ENCODE measurements at places on chromosomes 1 and 21.

GRCh38 chr1:238457610-238458009 lies 566.9 kb upstream of the ZP4 start:
- DNase-seq: no peak

DNA sequence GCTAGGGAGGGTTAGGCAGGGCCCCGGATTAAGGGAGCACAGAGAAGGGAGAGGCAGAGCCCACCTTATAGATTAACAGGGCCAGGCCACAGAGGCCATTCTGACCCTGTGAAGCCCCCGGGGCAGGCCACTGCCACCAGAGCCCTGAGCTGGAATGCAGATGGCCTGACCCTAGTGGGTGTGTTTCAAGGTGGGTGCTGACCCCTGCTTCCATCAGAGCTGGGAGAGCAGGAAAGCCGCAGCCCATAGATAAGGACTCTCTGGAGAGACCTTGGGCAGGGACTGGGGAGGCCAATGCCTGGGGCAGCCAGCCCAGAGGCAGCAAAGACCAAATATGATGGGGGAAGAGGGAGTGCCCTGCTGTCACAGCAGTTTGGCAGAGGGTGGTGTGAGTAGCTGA lies 35.9 kb downstream of the NCMAP start:
- no peak for DNase-seq

DNA sequence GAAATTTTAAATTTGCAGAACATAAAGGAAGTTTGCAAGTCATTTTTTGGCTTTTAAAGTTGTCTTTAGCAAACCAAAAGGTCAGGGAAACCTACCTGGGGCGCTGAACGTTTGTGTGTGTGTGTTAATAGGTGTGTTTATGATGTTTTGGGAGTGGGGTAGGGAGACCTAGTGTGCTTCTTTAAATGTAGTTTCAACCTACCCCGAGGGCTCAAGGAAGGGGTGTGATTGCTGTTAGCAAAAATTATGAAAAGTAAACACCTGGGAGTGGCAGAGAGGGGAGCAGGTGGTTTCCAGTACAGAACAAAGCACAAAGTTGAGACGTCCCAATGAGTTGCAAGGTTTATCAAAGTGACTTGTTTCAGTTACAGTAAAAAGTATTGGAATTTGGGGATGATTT lies 58.7 kb upstream of the WDR26 start:
- DNase-seq: no peak

GRCh38 chr1:100462326-100463025 lies 75.5 kb upstream of the GPR88 start:
- DNase-seq: no peak

DNA sequence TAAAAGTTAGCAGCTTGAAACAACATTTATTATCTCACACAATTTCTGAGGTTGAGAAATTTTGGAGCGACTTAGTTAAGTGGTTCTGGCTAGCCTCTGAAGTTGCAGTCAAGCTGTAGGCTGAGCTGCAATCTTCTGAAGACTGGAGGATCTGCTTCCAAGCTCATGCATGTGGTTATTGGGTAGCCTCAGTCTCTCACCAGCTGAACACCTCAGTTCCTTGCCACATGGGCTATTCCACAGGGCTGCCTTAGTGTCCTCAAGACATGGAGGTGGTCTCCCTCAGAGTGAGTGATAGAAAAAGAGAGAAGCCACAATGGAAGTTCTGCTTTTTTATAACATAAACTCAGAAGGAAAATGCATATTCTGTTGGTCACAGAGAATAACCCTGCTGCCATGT lies 92.0 kb upstream of the CAMK1G start:
- no peak for DNase-seq

GRCh38 chr1:40978886-40979240 lies 633 bp upstream of the CTPS1 start:
- no peak for DNase-seq

GRCh38 chr1:42807056-42807668 lies 9.8 kb upstream of the ERMAP start:
- DNase-seq: no peak

Measured in activated CD4-positive, CD25-positive, alpha-beta regulatory T cell treated with anti-CD3 and anti-CD28 coated beads, Interleukin-2, amount 50 U/mL, for 72 hours (primary cell).